ENCODE measurements at places on chromosomes 4 and X.

- no peak for DNase-seq
Observed at GRCh38 chr4:133156556-133156955, 7.5 kb downstream of the PCDH10 start.

- no peak for DNase-seq
Observed at GRCh38 chr4:25624616-25625015, 31.0 kb upstream of the SLC34A2 start.

GRCh38 chr4:150289198-150289597 is 211.0 kb downstream of the DCLK2 start:
- DNase-seq, result no peak

- DNase-seq, result no peak
Observed at GRCh38 chr4:99537674-99538073, 26.2 kb downstream of the TRMT10A start.

- no peak for DNase-seq
Observed at GRCh38 chrX:28205126-28205525, 223.9 kb upstream of the DCAF8L1 start.

- no peak for DNase-seq
Observed at GRCh38 chr4:140808256-140808655, 52.1 kb upstream of the TBC1D9 start.

GRCh38 chr4:149768477-149768876 is 47.2 kb downstream of the IQCM start:
- no peak for DNase-seq

GRCh38 chr4:144174401-144175067 is 34.0 kb upstream of the GYPA start:
- no peak for DNase-seq

DNA sequence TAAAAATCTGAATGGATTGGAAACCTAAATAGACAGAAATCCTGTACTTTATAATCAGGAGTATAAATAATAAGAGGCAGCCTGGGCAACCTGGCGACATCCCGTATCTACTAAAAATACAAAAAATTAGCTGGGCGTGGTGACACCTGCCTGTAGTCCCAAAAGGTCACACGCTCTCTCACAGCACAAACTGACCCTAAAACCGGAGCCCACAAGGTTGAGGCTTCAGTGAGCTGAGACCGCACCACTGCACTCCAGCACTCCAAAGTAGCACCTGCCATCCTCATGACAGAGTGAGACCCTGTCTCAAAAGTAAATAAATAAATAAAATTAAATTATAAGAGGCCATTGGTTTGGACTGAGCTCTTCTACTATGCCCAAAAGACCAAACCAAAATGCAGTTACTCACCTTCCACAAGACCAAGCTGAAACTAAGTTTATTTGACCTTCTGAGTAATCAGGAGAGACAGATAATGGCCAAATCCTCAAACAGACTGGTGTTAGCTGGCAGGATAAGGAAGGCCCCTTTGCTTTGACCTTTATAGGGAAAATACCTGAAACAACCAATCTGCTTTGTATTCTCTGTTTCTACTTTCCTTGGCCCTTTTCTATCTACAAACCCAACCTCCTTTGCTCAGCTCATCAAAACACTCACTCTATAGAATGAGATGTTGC is 3.2 kb upstream of the GRSF1 start:
- no peak for DNase-seq

GRCh38 chrX:18996536-18996935 is 12.6 kb upstream of the PHKA2 start:
- DNase-seq, result no peak

DNA sequence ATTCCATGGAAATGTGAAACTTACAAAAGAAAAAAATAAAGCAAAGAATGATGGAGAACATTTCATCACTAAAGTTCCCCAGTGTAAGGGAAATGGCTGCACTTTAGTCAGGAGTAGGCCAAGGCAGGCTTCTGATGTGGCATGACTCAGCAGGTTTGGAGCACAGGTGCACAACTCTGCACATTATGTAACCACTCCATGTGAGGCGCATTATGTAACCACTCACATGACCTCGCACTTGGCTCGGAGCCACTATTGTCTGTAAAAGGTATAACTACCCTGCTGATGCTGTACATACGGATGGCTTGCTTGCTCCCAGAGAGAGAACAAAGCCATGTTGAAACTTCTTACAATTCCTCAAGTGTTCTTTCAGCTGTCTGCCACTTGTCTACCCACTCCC is 727.6 kb downstream of the TRAM1L1 start:
- DNase-seq, result no peak

DNA sequence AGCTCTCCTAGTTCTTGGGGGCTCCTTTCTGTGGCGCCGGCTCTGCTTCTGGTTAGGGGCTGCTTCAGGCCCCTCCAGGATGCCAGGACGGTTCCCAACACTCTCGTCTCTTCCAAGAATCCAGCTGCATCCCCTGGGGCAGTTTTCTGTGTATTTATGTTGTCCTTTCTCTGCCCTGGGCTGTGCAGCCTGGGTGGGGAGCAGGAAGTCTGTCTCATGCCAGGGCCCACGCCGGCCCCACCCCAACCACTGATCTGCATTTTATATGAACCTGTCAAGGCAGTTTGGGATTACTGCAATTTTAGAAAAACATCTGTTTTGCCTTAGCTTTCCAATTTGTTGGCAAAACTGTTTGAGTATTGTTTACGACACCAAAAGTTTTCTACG is 14.6 kb downstream of the CTBP1 start:
- no peak for DNase-seq

- no peak for DNase-seq
Observed at GRCh38 chr4:83217721-83218522, 66.7 kb downstream of the COQ2 start.

DNA sequence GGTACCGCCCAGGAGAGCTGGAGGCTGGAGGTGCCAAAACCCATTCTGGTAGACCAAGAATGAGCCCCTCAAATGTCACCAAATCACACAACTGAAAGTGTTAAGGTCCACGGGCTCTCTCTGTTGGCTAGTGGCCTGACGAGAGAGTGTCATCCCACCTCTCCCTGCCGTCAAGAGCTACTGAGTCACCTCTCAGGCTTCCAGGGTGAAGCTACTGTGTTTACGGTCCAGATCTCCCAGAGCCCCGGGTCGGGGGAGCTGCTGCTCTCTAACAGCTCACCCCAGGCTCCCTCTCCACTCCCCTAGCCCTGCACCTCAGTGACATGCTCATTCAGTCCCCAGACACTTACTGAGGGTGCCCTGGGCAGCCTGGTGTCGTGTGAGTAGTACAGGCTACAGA is 59.2 kb downstream of the ADGRG2 start:
- no peak for DNase-seq

DNA sequence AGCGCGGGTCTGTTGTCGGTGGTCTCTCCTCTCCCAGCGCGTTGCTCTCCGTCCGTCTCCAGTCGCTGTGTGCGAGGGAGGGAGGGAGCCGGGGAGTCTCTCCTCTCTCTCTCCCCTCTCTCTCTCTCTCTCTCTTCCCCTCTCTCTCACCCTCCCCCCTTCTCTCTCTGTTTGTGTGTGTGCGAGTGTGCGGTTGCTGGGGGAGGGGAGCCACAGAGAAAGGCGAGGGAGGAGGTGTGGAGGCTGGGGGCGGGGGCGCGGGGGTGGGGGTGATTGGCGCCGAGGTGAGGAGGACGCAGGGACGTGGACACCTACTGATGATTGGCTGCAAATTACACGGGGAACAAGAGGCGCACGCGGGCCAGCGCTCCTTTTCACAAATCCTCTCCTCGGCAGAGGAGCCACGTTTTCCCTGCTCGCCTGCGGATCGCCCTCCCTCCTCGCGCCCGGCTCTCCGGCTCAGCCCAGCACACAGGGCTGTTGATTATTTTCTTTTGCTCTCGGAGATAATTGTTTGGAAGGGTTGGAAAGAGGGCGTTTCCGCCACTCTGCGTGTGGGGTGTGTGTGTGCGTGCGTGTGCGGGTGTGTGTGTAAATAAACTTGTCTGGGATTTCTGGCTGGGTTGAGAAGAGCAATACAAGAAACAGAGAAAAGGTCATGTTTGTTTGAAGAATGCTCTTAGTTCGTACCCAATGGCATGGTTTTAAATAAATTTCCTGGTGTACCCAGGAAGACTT is at the start of gene CXXC4:
Gene CXXC4, minus strand, starts transcription at position 73 of the 738 bp plus-strand sequence. CDS start 3,092 bp downstream, outside the sequence.
- DNase-seq, result no peak

DNA sequence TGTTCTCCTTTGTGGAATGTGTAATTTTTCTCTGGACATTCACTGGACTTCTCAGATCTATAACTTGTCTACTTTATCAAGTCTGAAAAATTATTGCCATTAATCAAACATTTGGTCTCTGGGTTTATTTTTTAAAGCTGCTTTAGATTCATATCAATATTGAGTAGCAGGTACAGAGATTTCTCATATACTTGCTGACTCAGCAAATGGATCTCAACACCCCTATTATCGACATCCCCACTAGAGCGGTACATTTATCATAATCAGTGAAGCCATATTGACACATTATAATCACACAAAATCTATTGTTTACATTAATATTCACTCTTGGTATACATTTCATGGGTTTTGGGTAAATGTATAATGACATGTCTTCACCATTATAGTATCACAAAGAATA is 268.7 kb downstream of the SPOCK3 start:
- DNase-seq, result no peak

GRCh38 chr4:187996502-187997177 is 1.1 kb downstream of the ZFP42 start:
- DNase-seq, result no peak

- DNase-seq, result no peak
Observed at GRCh38 chr4:126800575-126801141, 832.1 kb upstream of the INTU start.

DNA sequence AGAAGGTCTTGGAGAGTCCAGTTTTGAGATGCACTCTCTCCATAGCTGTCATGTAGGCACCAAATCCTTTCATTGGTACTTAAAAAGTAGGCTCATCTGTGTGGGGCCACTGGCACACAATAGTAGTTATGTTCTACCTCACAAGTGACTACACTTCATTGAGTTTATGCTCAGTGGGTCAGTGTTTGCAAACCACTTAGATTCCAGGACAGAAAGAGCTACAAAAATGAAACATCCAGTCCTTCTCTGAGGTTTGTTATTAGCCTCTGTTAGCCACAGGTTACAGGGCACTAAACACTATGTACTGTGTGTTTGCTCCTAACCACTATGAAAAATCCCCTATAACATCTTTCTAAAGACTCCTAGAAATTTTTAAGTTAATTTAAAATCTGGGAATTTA is 13.8 kb downstream of the RAB28 start:
- no peak for DNase-seq

GRCh38 chrX:15142084-15142715 is 127.7 kb downstream of the ASB9 start:
- no peak for DNase-seq

- DNase-seq, result no peak
Observed at GRCh38 chr4:39308611-39309010, 57.6 kb downstream of the RFC1 start.

GRCh38 chr4:57371671-57372070 is 261.5 kb upstream of the IGFBP7 start:
- DNase-seq, result no peak

DNA sequence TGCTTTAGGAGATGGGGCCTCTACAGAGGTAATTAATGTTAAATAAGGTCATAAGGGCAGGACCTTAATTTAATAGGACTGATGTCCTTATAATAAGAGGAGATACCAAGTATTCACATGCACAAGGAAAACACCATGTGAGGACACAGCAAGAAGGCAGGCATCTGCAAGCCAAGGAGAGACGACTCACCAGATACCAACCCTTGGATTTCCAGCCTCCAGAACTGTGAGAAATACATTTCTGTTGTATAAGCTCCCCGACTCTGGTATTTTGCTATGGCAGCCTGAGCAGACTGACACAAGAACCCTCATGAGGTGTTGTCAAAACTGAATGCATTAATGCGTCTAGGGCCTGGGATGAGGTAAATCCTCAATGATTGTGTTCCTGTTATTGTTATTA is 56.2 kb upstream of the MAPK10 start:
- DNase-seq, result no peak

GRCh38 chrX:129779747-129780146 is at the start of gene SASH3:
TSS of gene SASH3 (plus strand) at chrX:129779949. CDS start at chrX:129780098, 149 bp downstream.
- DNase-seq, result no peak

GRCh38 chrX:84168095-84168494 is 19.9 kb downstream of the RPS6KA6 start:
- no peak for DNase-seq

DNA sequence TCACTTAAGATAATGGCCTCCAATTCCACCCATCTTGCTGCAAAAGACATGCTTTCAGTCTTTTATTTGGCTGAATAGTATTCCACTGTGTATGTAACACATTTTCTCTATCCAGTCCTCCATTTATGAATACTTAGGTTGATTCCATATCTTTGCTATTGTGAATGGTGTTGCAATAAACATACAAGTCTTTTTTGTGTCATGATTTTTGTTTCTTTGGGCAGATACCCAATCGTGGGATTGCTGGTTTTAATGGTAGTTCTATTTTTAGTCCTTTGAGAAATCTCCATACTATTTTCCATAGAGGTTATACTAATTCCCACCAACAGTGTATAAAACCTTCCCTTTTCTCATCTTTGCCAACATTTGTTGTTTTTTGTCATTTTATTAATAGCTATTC is 180.9 kb downstream of the SMIM20 start:
- no peak for DNase-seq

- no peak for DNase-seq
Observed at GRCh38 chr4:68271851-68272357, 26.4 kb upstream of the TMPRSS11B start.

DNA sequence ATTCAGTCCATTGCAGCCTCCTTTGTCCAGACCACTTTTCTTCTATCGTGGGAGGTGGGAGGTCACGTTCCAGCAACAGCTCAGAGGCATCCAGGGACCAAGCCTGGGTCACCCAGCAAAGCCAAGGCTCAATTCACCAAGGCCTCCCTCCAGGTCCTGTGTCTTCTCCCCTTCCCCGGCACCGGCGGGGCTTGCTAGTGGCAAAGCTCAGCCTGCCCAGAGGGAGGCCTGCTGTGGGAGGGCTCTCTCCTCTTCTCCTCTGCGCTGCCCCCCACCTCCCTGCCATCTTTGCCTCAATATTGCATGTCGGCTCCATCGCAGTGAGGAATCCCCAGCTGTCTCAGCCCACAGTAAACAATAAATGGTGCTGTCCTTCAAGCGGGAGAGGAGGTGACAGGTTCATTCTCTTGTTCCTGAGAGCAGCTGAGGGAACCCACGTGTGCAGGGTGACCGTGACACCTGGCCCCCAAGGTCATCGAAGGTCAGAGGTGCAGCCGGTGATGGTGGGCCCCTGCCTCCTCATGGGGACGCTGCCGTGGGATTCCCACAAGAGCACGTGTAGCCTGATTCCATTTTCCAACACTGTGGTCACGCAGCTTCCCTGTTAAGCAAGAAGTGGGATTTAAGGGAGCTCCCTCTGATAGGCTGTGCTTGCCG is 111.5 kb upstream of the PSAPL1 start:
- no peak for DNase-seq

- DNase-seq, result no peak
Observed at GRCh38 chr4:14272206-14272605, 644.7 kb upstream of the BOD1L1 start.
